Left kidney (tissue), 8 donors: ENCODE measurements at places on chromosomes 11 and 22. TPM values are rescaled to one million over a fixed set of nuclear protein-coding genes. Genes with fewer than 3 reads are reported as not detected.

CSF2RB gene
- polyA plus RNA-seq = 1.9 TPM

DNA sequence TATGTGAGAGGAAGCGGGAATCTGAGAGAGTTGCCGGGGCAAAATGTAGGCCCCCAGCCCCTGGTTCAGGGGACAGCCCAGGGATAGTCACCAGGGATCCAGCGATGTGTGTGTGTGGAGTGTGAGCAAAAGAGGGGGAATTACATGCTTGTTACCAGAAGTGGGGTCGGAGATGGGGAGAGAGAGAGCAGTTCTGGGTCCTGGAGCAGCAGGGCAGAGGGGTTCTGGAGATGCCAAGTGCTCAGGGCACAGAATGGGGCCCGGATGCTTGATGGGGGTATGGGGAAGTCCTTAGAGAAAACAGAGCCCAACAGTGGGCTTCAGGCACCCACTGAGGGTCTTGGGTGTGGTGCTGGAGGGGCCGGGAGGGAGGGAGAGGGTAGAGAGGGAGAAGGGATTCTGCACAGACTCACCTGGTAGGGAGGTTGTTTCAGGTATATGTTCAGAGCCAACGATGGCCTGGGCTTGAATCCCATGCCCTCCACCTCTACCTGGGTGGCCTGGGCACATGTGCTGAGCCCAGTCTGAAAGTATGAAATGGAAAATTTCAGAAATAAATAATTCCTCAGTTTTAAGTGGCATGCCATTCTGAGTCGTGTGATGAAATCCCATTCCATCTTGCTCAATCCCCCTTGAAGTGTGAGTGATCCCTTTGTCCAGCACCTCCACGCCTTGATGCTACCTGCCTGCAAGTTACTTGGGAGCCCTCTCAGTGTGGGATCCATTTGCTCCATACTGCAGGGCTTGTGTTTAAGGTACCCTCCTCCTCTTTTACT lies 12.4 kb downstream of the SMIM38 start:
- DNase-seq = no peak

DNA sequence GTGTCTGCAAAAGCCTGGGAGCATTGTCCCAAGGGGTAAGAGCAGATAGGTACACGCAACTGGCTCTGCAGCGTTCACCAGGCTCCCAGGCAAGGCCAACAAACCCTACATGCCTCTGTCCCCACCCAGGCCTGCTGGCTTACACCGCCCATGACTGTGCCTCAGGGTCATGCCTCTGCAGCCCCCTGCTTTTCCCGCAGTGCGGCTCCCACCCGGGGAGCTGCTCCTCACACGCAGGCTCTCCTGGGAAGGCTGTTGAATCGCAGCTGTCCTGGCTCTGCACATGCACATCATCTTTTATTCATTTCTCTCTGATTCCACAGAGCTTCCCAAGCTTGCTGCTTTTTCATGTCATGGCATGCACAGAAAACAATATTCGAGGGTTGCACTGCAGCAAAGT lies 29.2 kb upstream of the B3GAT1 start:
- no peak for DNase-seq

DNA sequence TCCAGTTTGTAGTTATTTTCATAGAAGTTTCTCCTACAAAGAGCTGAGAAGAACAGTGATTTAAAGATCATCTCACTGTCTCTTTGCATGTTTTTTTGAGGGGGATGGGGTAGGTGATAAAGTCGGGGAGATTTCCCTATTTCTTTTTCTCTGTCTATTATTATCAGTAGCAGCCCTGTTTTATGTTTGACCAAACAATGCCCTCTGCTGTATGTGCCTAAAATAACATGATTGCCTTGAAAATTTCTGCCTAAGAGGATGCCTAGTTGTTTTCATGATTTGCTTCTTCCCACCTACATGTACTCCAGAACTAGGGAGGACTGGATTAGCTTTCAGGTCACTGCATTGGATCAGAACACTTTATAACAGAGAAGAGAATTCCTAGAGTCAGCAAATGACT lies 1330.2 kb downstream of the LRRC4C start:
- peak; percentile 51 for DNase-seq

DNA sequence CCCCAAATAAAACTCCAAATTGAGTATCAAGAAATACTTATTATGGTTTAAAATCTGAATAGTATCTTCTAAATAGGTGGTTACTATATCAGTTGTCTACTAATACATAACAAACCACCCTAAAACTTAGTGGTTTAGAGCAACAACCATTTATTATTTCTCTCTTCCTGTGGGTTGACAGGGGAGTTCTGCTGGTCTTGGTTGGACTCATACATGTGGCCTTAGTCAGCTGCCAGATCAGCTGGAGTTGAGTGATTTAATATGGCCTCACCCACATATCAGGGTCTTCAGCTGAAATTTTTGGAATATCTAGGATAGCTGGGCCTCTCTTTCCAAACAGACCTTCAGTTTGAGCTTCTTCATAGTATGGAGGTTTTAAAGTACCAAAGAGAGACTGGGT lies 34.5 kb downstream of the C11orf65 start:
- DNase-seq = no peak
